ENCODE measurements at places on chromosomes 16 and 17. TPM values are rescaled to one million over a fixed set of nuclear protein-coding genes. Genes with fewer than 3 reads are reported as not detected.

DNA sequence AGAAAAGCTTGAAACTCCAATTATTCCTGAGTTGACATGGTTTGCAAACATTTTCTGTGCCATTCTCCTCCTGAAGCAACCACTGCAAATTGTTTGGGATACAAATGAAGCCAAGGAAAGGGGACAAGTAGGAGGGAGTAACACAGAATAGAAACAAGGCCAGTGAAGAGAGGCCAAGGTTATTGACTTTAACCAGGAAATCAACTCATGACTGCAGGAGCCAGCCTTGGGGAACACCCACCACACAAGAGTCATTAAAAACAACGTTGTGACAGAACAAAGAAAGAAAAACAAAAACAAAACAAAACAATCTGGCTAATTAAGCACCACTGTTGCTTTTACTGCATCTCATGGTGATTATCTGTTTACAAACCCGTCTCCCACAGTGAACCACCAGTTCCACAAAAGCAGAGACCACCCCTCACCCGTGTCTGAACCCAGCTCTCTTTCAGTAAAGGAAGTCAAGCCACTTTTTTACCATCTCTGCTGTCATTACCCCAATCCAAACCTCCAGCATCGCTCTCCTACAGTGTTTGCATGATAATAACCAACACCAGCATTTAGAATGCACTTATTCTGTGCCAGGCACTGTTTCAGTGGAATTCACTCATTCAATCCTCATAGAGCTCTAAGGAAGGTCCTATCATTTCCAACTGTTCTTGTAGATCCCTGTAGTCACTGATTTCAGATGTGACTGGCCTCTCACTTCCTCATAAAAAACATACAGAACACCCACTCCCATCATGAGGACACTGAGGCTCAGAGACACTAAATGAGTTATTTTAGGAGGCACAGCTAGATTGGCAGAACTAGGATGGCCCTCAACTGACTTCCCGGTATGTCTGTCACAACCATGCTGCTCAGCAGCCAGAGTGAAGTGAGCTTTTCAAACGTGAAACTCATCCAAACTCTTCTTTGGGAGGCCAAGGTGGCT, 2.0 kb downstream of the ZDHHC1 start:
- no peak for ATAC-seq

GRCh38 chr16:3564130-3564888, 12.9 kb downstream of the NLRC3 start:
- peak; percentile 12 for ATAC-seq

GRCh38 chr16:53892155-53892554, 188.2 kb downstream of the FTO start:
- ATAC-seq: peak; percentile 52

DNA sequence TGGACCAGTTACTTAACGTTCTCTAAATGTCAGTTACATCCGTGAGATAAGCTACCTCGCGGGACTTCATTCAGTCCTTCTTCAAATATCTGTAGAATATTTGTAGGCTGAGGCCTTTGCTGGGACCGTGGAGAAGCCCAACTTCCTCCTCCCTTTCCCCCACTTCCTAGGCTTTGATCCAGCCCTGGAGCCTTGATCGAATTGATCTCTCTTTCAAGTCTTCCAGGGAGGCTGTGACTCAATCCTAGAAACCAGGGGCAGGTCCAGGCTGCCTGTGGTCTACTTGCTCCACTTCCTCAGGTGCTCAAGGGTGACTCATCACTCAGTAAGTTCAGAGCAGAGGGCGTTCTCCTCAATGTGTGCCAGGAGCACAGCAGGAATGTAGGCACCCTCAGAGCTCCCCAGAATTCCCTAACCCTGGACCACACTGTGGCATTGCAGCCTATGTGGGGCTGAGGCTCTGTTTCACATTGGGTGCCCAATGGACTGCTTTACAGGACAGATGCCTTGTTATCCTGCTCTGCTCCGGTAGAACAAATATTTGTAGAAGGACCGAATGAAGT, 11.2 kb upstream of the CEP20 start:
- peak; percentile 90 for ATAC-seq

GRCh38 chr16:16052916-16053315, 103.5 kb downstream of the ABCC1 start:
- no peak for ATAC-seq

DNA sequence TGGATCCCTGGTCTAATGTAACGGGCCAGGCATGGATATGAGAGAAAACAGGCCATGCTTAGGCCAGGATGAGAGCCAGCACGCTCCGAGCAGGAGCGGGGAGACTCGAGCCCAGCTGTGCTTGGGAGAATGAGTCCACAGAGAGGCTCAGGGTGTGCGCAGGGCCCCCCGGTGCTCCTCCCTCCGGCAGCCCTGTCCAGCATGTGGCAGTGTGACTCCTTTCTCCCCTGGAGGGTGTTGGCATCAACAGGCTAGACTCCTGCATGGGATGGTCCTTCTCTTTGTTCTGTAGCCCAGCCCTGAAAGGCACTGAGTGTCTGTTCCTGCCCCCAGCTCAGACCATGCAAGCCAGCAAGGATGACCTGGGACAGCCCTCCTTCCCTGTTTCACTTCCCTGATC, 23.4 kb downstream of the PGS1 start:
- ATAC-seq: no peak

GRCh38 chr17:51427856-51428255, 167.5 kb downstream of the UTP18 start:
- no peak for ATAC-seq

The CSH1 gene
- total RNA-seq: not detected

The TSPAN10 gene
- total RNA-seq: 2.2 TPM

The DLG4 gene
- total RNA-seq: 3.1 TPM

The PSMC3IP gene
- total RNA-seq: 2.9 TPM

The MPRIP gene
- total RNA-seq: 132 TPM

Measured in esophagus mucosa (tissue), 1 donor.